ENCODE measurements at places on chromosomes 5 and 9.

DNA sequence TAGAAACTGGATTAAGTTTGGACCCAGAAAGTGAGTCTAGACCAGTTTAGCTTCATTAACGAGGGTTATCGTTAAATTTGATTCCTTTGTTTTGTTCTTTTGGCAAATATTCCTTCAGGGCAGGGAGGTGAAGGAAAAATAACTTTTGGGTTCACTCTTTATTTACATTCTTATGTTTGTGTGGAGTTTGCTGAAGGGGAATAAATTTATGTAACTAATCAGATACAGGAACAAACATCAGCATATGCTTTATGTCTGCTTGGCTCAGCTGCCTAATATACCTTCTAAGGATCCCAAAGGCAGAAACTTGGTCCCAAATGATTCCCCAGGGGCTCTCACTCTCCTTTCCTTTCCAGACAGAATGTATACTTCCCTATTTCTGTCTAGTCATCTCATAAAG lies 132.4 kb downstream of the MCTP1 start:
- DNase-seq: no peak

- no peak for DNase-seq
Measured at GRCh38 chr9:132366481-132366880, 11.7 kb upstream of the SETX start.

DNA sequence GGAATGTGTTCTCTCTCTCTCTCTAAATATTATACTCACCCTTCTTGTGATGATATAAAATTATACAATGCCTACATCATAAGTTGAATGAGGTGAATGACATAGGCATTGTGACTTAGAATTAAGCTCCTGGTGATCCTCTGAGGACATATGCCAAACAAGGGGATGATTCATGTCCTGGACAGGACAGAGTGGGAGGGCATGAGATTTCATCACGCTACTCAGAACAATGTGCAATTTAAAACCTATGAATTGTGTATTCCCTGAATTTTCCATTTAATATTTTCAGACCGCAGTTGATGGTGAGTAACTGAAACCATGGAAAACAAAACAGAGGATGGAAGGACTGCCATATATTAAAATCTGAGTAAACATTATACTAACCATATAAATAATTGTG lies 782.2 kb upstream of the NUDT12 start:
- no peak for DNase-seq

DNA sequence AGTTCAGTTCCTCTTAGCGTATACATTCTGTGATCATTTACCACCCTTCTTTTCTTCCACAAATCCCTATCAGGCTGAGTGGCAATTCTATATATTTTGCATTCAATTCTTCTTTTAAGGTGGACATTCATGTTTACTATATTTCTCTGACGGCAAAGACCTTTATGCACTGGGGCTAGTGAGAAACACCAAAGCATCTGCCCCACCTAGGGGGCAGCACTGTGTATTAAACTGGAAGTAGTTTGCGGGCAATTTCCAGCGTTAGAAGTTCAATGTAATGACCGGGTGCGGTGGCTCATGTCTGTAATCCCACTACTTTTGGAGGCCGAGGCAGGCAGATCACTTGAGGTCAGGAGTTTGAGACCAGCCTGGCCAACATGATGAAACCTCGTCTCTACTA lies 27.9 kb upstream of the FBXL7 start:
- DNase-seq: no peak

DNA sequence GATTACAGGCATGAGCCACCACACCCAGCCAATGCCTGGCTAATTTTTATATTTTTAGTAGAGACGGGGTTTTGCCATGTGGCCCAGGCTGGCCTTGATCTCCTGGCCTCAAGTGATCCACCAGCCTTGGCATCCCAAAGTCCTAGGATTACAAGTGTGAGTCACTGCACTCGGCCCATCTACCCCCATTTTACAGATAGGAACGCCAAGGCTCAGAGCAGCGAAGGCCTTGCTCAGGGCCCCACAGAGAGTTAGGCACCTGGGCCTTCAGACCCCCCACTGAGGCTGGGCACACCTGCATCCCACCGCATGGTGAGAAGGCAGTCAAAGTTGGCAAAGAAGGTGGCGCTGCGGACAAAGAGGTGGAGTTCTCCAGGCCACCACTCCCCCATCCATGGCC lies 143.1 kb downstream of the GAPVD1 start:
- no peak for DNase-seq

- DNase-seq: peak; percentile 87
Measured at GRCh38 chr5:32174011-32174870, at the start of gene GOLPH3. Gene GOLPH3 (minus strand): TSS chr5:32174319. CDS start chr5:32174034, 285 bp downstream.

GRCh38 chr5:82894716-82895115 lies 182.5 kb downstream of the TMEM167A start:
- DNase-seq: no peak
